ENCODE measurements at places on chromosomes 7 and 10.

GRCh38 chr10:14017467-14017866, 313.3 kb downstream of the FRMD4A start:
- DNase-seq, result no peak

GRCh38 chr10:124529661-124530214, 68.1 kb downstream of the LHPP start:
- no peak for DNase-seq

- DNase-seq, result no peak
Measured at GRCh38 chr10:84665211-84665610, 336.8 kb downstream of the CCSER2 start.

DNA sequence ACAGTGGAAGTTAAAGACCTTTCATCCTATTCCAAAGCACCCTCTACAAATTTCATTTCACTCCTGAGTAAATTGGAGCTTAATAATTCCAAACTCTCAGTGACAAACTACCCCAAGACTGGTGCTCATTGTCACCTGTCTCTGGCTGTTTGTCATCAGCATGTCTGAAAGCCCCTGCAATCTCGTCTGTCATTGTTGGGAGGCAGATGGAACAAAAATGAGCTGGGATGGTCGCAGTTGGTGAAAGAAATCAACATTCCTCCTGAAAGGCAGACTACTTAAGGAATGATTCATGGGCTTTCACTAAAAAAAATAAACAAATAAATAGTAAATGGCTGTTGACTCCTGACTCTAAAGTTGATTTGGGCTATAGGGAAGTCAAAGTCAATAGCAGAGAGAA, 69.7 kb upstream of the PALS2 start:
- no peak for DNase-seq

GRCh38 chr7:121475806-121476205, 79.7 kb upstream of the FAM3C start:
- no peak for DNase-seq

DNA sequence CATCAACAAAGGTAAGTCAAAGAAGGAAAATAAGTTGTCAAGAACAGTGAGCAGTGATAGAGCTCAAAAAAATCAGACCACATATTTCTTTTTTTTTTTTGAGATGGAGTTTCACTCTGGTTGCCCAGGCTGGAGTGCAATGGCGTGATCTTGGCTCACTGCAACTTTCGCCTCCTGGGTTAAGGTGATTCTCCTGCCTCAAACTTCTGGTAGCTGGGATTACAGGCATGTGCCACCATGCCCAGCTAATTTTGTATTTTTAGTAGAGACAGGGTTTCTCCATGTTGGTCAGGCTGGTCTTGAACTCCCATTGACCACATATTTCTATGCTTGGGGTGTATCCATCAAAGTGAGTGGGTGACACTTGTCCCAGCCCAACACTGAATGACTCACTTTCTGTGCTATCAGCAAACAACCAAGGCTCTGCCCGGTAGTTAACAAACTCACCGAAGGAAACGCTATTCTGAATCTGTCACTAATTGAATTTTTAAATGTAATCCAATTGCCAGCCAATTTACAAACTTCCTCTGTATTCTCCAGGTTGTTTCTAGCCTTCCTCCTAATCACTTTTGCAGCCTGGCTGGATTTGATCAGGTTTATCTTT, 19.6 kb upstream of the SMNDC1 start:
- no peak for DNase-seq

DNA sequence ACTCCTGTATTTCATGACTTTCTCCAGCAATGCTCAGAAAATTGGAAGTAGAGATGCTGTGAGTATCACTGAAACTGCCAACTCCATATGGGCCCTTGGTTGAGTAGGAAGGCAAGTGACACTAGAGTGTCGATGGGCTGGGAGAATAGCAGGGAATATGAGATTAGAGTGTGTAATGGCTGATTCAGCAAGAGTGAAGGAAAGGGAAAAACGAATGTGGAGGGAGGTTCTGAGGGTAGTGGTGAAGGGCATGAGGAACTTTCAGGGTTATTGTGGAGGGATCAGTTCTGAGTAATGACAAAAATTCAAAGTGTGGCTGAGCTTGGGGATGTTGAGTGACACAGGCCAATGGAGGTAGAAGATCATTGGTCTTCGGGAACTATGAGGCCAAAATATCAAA, 49.0 kb upstream of the PCGF5 start:
- DNase-seq, result no peak

- DNase-seq, result no peak
Measured at GRCh38 chr10:130394832-130395231, 258.6 kb downstream of the GLRX3 start.

- DNase-seq, result no peak
Measured at GRCh38 chr7:44042221-44042620, 2.3 kb upstream of the DBNL start.

DNA sequence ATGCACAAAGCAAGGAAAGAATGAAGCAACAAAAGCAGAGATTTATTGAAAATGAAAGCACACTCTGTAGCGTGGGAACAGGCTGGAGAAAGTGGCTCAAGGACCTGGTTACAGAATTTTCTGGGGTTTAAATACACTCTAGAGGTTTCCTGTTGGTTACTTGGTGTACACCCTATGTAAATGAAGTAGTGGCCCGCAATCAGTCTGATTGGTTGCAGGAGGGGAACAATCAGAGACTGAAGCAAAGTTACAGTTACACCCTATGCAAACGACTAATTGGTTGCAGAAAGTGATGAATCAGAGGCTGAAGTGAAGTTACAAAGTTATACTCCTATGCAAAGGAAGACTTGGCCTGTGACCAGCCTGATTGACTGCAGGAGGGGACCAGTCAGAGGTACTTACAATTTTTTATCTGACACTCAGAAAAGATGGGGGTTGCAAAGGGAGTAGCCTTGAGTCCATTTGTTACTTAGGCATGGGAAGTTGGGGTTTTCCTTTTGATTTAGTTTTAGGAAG, 3.6 kb upstream of the MTPN start:
- peak; percentile 32 for DNase-seq

- DNase-seq, result no peak
Measured at GRCh38 chr10:132689721-132690360, 96.1 kb downstream of the NKX6-2 start.

DNA sequence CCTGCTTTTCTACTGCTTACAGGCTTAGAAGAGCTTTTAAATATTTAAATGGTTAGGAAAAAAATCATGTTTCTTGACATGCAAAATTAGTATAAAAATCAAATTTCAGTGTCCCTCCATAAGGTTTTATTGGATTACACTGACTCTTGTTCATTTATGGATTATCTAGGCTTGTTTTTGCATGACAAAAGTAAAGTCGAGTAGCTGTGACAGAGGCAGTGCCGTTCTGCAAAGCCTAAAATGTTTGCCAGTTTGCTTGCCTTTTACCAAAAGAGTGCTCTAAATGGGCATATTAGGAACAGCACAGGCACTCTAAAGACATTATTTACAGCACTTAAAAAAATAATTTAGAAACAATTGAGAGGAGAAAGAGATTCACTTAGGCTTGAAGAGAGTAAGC, 139.6 kb downstream of the TSPAN12 start:
- DNase-seq, result no peak

DNA sequence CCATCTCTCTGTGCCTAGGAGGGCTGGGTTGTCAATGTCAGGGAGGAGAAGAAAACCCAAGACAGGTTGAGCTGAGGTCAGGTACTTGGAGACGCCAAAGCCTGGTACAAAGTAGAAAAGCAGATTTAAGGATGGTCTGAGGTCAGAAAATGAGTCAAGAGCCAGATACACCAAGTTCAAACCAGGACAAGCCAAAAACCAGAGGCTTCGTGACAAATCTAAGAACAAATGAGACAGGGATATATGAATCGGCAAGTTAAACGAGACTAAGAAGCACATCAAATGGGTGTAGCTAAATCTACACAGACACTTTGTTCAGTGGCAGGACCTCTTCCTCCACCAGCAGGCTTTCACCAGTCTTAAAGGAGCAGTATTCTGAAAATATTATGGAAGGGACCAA, 34.2 kb downstream of the C7orf33 start:
- no peak for DNase-seq

GRCh38 chr10:48683868-48684267, 805 bp upstream of the WDFY4 start:
- no peak for DNase-seq

- no peak for DNase-seq
Measured at GRCh38 chr10:81600185-81600584, 274.8 kb upstream of the NRG3 start.

DNA sequence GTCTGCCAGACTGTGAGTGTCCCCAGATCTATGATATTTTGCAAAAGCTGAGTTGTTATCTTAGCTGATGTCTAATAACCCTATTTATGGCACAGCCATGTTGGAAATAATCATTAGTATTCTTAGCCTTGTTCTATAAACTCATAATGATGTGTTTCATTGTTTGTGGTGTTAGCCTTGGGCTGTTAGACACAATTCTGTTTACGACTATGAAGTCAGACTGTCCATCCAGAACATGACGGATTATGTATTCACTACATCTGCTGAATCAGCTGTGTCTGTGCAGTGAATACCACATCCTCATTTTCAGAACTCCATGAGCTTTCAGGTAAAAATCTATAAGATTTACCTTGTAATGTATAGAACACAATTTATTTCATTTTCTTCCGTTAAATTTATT, 577.1 kb downstream of the NRG3 start:
- DNase-seq, result no peak

DNA sequence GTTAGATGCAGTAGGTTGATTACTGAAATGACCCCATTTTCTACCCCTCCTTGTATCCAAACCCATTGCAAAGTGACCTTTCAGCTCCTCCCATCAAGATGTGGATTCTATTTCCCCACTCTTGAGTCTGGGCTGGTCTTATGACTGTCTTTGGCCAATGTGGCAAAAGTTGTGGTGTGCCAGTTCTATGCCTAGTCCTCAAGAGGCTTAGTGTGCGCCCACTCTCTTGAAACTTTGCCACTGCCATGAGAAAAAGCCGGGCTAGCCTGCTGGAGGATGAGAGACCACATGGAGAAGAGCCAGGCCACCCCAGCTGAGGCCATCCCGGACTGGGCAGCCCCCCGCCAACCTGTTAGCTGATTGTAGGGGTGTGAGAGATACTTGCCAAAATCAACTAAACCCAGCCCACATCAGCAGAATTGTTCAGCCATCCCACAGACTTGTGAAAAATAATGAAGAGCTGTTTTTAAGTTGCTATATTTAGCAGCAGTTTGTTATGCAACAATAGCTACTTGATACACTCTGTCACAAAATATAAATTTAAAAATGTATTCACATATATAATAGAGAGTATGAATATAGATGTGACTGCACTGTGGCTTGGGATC, 131.0 kb upstream of the PALS2 start:
- no peak for DNase-seq

DNA sequence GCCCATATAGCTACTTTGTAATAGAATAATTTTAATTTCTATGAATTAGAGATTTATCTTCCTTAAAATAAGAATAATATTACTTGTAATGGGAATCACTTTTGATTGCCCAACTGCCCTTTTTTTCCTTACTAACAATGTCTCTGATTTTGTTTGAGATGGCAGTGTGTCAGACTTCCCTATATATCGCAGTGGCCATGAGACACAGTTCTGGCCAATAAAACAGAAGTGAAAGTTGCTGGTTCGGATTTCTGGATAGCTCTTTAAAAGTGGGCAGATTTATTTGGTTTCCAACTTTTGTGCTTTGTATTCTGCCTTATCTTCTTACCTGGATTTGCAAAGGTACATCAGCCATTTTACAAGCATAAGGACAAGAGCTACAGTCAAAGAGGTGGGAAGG, 170.2 kb downstream of the PPP1R17 start:
- DNase-seq, result no peak

GRCh38 chr7:151941009-151941408, 15.2 kb upstream of the GALNTL5 start:
- no peak for DNase-seq

DNA sequence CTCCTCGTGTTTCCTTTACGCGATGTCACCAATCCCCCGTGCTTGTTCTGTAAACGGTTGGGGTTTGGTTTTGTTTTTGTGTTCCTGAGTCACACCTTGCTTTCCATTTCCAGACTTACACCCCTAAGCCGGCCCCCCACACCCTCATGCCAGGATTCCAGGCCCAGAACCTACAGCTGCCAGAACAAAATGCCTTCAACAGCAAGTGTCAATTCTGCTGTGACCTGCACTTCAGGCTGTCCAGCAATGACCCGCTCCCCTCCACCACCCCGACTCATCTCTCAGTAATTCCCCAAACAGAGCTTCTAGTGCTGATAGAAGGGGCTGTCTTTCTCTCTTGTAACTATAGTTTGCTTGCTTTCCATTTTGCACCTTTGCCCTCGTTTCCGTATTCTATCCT, 722.1 kb upstream of the CELF2 start:
- no peak for DNase-seq

DNA sequence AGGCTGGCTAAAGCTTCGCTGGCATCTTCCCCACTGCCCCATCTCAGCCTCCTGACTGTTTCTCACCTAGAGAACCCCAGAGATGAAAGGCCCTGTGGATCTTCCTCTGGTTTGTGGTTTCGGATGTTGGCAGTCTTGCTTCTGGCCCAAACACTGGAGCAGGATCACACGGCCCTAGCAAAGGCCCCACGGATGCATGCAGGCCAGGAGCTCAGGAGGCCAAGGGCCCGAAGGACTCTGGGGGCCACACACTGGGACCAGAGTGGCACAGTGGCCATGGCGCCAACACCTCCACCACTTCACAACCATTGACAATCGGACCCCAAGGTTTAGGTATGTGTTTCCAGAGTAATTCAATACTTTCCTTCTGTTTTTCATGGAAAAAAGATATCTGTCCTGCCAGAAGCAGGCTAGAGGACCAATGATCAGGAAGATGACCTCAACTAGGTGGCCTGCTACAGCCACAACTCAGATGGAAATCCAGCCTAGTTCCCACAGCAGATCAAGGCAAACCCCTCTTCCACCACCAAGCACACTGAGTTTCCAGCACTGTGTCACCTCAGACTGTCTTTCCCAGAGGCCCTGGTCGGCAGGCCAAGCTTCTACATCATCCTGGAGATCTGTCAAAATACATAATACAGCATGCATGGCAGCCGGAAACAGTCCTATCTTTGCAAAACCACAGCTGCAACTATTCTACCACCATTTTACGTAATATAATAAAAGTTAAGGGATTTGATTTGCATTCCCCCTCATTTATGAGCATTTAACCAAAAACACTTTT, 53.0 kb downstream of the CTBP2 start:
- no peak for DNase-seq

DNA sequence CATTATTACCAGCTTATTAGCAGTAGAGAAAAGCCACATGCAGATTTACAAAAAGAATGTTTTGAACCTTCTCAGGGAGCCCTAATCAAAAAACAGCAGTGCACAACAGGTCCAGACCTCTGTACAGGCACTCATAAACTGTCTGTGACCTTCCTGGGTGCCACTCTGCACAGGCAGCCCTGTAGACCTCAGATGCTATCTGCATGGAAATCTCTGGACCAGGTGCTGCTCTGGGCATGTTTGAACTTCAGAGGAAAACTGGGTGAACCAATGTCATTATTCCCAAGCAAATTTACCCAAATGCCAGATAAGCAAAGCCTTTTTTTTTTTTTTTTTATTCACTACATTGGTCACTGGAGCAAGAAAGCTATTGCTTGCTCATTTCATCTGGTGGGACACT, 104.2 kb downstream of the NPY start:
- DNase-seq, result no peak

DNA sequence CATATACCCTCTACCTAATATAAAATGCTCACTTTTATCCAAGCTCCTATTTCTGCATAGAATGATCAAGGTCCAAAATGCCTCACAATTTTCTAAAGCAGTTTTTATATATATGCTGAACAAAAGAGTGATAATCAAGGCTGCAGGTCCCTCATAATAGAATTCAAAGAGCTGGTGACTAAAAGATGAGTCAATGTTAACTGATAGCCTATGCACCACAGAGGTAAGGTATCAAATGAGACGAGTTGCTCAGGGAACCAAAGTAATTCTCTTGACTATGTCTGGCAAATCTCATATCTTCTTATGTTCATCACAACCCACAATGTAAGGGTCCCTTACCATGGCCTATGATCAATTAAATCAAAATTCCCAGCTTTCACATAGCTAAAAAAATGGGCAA, 15.2 kb downstream of the PDZD8 start:
- no peak for DNase-seq

All from stimulated activated CD4-positive, alpha-beta T cell treated with anti-CD3 and anti-CD28 coated beads, Interleukin-12 subunit alpha, Interleukin-12 subunit beta, amount 100 ng/mL, for 48 hours (primary cell).